A549 treated with ZK216348 at 1 μM for 4 hours (cell line): ENCODE measurements at places on chromosomes 16 and 17. TPM values are rescaled to one million over a fixed set of nuclear protein-coding genes. Genes with fewer than 3 reads are reported as not detected.

MT3 gene
- 0.64 to 0.68 TPM in 2 of 5 replicates, not detected in the others for total RNA-seq

CCL17 gene
- not detected in 5 replicates for total RNA-seq

SGSH gene
- 13.3 to 38.1 TPM (median 25.0 TPM) in 5 replicates for total RNA-seq

CHST5 gene
- total RNA-seq: 0.08 TPM in 1 of 5 replicates, not detected in the others

SLC12A3 gene
- not detected in 5 replicates for total RNA-seq

TBX21 gene
- 0.13 to 0.15 TPM in 2 of 5 replicates, not detected in the others for total RNA-seq

SP6 gene
- total RNA-seq: 2.9 to 4.1 TPM (median 3.8 TPM) in 5 replicates

GDPD1 gene
- total RNA-seq: 0.60 to 1.3 TPM (median 0.92 TPM) in 5 replicates

DNAI2 gene
- not detected in 5 replicates for total RNA-seq

PSMD7 gene
- total RNA-seq: 127 to 164 TPM (median 139 TPM) in 5 replicates
